ENCODE measurements at places on chromosomes 4 and X. TPM values are rescaled to one million over a fixed set of nuclear protein-coding genes. Genes with fewer than 3 reads are reported as not detected.

GRCh38 chrX:116317409-116317808 is 119.0 kb upstream of the SLC6A14 start:
- H3K4me3 ChIP-seq = no peak overlapping the region
- peak; percentile 85 for DNase-seq
- no peak overlapping the region for H3K27ac ChIP-seq
- H3K27me3 ChIP-seq = no peaks in the 10 kb centered on the region
- no peaks in the 10 kb centered on the region for H3K4me1 ChIP-seq
- H3K36me3 ChIP-seq = no peaks in the 10 kb centered on the region

GRCh38 chr4:120754590-120754989 is 167.9 kb downstream of the PRDM5 start:
- H3K4me1 ChIP-seq = no peaks in the 10 kb centered on the region
- no peaks in the 10 kb centered on the region for H3K27me3 ChIP-seq
- no peak overlapping the region for H3K27ac ChIP-seq

GRCh38 chr4:92090887-92091286 is 212.9 kb upstream of the GRID2 start:
- no peaks in the 10 kb centered on the region for H3K4me1 ChIP-seq
- H3K27me3 ChIP-seq = no peaks in the 10 kb centered on the region
- no peak for DNase-seq
- H3K36me3 ChIP-seq = no peaks in the 10 kb centered on the region
- H3K27ac ChIP-seq = no peak overlapping the region

The IL3RA gene
- 0.89 TPM for total RNA-seq

The C1GALT1C1 gene
- total RNA-seq = 29.3 TPM
